Adipocyte (in vitro differentiated cells): ENCODE measurements at places on chromosomes 12 and 14.

GRCh38 chr14:95467657-95468056 lies 48.8 kb downstream of the SYNE3 start:
- DNase-seq = no peak

- DNase-seq = peak; percentile 68
Observed at GRCh38 chr14:95523815-95524448, 7.5 kb upstream of the SYNE3 start.

- peak; percentile 24 for DNase-seq
Observed at GRCh38 chr12:27237790-27238771, 6.0 kb upstream of the STK38L start.

DNA sequence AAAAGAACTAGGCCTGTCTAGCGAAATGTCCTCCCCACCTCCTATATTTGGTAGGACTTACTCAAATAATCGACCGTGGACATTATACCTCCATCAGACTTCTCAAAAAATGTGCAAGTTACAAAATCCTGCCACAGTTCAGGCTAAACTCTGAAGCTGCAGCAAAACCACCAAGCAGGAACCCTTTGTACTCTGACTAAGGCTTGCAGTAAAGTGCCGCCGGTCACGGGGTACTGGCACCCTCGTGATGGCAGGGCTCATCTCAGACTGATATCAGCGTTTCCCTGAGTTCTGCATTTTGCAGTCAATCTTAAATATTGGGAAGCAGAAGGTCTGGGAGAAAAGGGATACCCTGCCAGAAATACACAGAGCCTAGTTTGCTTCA lies 17.1 kb downstream of the SLC11A2 start:
- no peak for DNase-seq

GRCh38 chr14:20327005-20327869 lies 5.8 kb downstream of the CCNB1IP1 start:
- DNase-seq = peak; percentile 90

DNA sequence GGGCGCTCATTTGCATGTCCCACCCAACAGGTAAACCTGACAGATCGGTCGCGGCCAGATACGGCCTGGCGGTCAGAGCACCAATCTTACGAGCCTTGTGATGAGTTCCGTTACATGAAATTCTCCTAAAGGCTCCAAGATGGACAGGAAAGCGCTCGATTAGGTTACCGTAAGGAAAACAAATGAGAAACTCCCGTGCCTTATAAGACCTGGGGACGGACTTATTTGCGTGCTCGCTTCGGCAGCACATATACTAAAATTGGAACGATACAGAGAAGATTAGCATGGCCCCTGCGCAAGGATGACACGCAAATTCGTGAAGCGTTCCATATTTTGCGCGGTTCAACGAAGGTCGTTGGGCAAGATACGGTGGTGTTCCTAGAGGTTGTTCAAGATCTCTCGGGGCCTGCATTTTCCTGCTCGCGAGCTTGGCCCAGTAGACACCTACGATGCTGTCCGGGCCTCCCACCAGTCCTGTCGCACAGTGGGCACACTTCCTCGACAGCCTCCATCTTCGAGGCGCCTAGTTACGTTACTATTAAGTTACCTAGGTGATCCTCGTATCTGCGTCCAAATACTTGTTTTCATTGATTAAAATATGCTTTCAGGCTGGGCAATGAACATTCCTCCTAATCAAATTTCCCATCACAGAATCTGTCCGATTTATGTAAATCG lies at the start of gene RNU6-7:
TSS of gene RNU6-7 (plus strand) at position 230 of the 675 bp plus-strand sequence.
- DNase-seq = peak; percentile 22

- no peak for DNase-seq
Observed at GRCh38 chr12:94308612-94309011, 151.1 kb downstream of the CEP83 start.

- DNase-seq = no peak
Observed at GRCh38 chr12:24285448-24285847, 336.0 kb upstream of the SOX5 start.

GRCh38 chr12:67893022-67893580 lies 96.1 kb upstream of the IFNG-AS1 start:
- DNase-seq = peak; percentile 4

GRCh38 chr12:12745576-12746211 lies 28.5 kb downstream of the CDKN1B start:
- DNase-seq = no peak

DNA sequence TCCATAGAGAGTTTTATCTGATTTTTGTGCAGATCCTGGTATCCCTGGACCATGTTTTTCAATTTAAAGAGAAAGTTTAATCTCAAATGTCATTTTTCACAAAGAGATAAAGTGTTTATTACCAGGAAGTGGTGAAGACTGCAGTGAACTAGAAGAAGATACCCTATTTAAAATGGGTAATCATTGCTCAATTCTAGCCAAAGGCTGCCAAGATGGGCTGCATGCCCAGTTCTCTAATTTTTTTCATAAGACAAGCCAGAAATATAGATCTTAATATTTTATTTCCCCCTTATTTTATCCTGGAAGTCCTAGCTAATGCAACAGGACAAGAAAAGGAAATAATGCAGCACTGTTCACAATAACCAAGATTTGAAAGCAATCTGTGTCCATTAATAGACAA lies 343.5 kb downstream of the PCNX1 start:
- no peak for DNase-seq

DNA sequence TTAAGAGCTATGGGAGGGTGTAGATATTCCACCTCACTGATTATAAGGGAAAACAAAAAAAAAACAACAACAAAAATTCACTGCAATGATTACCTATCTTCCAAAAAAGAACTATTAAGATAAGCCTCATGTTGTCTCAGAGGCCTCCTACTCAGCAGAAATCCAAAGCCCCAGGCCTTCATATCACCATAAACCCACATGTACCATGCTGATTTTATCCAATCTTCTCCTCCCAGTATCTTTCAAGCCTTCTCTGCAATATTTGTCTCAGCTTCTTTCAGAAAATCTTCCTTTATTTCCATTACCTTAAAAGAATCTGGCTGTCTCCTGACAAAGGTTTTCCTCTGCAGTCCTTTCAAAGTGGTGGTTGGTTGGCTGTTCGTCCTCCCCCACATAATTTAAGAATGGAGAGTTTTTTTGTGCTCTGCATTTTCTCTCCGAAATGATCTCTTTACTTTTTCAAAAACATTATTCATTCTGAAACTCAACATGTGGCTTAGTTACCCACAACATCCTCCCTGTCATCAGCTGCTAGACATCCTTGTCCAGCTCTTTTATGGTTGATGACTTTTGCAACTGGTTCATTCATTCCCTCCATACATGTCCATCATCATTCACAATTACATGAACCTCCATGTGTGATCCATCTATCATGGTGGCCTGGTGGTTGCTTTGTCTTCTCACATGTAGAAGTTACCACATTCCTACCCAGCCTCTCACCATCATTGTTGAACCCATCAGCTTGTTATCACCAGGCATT lies 2.9 kb upstream of the EPYC start:
- DNase-seq = no peak

GRCh38 chr12:67758119-67758518 lies 109.6 kb downstream of the DYRK2 start:
- no peak for DNase-seq

DNA sequence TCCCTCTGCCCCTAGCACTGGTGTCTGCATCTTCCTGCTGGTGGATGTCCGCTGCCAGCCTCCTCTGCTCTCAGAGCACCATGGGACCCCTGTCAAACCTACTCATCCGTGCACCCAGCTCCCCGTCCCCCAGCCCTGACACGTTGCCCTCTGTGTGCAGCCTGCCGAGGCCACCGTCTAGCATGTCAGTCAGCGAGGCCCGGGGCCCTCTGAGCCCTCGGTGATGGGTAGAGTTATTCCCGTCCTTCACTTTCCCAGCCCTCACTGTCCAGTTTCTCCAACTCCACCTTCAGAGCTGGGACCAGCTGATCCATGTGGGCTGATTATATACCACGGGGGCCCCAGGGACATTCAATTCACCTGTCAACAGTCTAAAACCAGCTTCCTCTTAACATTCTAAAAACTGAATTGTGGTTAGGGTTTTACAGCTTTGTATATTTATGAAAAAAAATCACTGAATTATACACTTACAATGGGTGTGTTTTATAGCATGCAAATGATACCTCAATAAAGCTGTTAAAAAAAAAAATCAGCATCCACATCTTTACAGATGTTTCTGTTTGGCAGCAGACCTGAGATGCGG lies 61.3 kb downstream of the CCDC88C start:
- no peak for DNase-seq

DNA sequence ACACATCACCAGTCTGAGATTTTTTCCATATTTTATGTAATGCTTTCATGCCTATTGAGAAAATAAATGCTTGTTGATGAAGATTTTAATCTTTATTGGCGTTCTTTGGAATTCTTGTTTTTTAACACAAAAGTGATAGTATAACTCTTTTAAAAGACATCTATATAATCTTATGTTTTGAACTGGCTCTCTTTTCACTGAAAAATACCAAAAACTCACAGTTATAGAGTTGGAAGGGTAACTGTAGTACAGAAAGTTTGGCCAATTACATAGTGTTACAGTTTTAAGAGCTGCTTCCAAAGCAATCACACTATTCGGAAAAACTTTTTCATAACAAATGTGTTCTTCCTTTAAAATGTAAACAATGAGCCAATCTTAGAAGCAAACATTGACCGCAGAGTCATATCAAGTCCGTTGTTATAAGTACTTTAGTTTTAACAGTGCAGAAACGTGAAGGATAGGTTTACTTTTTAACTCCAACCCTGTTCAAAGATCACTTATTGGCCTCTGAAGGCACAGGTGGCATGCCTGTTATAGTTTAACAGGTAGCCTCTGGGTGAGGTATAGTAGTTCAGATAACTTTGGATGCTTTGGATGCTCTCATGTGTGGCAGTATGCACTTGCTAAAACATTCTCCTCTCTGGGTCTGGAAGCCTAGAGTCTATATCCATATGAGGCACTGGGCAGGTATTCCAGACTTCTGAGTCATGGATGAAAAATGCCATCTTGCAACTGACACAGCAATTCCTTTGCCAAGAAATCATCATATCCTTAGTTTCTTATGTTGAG lies 12.1 kb upstream of the NTN4 start:
- peak; percentile 76 for DNase-seq

DNA sequence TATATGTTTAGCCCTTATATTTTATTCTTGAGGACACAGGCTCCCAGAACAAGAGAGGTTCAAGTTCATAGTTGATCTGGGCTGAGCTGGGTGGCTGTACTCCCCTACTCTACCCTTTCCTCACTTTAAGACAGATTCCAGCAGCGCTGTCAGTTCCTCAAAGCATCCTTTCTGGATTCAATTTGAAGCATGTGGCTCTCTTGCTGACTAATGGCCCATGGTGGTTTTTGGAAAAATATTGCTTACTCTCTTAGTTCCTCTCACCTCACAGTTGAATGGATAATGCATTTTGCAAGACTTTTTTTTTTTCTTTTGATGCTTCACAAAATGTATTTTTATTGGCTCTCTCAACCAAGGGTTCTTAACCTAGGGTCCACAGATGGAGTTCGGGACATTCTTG lies 4.1 kb downstream of the PELI2 start:
- peak; percentile 50 for DNase-seq

DNA sequence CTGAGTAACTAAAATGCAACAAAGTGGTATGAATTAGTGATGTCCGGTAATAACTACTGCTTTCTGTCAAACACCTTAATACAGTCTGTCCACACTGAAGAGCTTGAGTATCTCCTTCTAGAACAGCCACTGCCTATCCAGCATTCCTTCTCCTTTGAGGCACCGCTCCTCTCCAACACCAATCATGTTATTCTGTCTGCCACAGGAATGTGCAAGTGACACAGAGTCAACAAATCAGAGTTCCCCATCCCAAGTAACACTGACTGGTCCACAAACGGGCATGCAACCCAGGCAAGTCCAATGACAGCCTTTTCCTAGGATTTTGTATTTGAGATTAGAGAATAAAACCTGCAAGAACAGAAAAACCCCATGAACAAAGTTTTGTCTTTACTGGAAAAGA lies 3.8 kb downstream of the GXYLT1 start:
- DNase-seq = peak; percentile 37

DNA sequence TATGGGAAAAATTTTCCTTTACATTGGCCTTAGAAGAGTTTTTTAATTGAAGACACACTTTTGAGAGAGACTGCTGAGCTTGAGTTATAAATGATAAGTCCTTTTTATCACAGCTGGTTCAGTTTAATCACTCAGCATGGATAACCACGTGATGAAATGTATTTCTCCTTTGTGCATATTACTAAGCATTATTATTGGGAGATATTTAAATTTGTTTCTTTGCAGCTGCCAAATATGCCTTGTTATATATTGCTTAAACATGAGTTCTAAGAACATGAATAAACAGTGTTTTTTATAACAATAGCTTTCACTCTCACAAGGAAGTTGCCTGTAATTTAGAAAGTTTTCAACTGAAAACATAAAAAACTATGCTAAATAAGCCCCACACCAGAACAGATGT lies 293.5 kb upstream of the LRFN5 start:
- no peak for DNase-seq

- DNase-seq = peak; percentile 21
Observed at GRCh38 chr14:66503532-66503931, 4.4 kb upstream of the GPHN start.

DNA sequence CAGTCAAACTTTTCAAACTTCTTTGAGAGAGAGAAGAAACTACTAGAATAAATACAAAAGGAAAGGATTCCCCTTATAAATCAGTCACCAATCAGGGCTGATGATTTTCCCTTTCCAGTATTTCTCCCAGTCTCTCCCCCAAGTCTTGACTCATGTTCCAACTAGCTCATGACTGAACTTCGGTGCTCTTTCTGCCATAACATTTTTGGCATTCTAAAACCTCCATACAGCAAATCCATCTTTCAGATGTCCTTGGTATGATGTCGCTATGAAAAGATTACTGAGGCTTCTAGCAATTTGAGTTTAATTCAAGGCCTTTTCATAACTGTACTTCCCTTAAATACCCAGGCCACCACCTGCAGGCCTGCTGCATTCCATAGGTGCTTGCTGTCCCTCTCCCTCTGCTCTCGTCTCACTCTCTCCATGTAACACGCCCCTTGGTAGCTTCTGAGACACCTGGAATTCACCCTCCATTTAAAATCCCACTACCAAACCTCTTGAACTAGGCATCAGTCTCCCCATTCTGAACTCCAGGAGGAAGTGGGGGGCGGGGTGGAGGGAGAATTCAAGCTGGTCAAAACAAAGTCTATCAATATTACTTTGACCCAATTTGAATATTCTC lies 2.4 kb downstream of the PRKD1 start:
- DNase-seq = peak; percentile 64

GRCh38 chr12:32734952-32735351 lies 20.7 kb downstream of the YARS2 start:
- DNase-seq = no peak

- DNase-seq = no peak
Observed at GRCh38 chr12:102374190-102374589, 106.2 kb downstream of the IGF1 start.

- peak; percentile 86 for DNase-seq
Observed at GRCh38 chr14:60656686-60657455, 7.6 kb upstream of the SIX1 start.

GRCh38 chr12:91968076-91968776 lies 177.4 kb downstream of the BTG1 start:
- no peak for DNase-seq

DNA sequence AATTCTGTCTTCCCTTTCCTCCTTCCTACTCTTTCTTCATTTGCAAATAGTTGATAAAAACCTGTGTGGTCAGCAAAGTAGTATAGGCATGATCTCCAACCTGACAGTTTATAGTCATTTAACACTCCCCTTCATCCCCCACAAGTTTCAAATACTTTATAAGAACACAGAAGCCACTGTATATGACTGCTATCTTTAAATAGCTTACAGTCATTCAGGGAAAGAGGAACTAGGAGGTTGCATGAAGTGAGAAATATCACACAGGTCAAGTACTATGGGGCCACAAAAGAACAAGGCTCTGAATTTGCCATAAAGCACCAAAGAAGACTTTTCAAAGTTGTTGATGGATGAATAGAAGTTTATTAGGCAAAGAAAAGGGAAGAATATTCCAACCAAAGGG lies 431.3 kb downstream of the NPAS3 start:
- no peak for DNase-seq

- no peak for DNase-seq
Observed at GRCh38 chr12:48969160-48969771, 2.3 kb downstream of the WNT10B start.
